ENCODE measurements at places on chromosomes 11 and 22.

- DNase-seq, result peak; percentile 15
Observed at GRCh38 chr11:122853971-122854446, 15.7 kb downstream of the CRTAM start.

- DNase-seq, result no peak
Observed at GRCh38 chr11:45238724-45239123, 47.4 kb downstream of the SYT13 start.

DNA sequence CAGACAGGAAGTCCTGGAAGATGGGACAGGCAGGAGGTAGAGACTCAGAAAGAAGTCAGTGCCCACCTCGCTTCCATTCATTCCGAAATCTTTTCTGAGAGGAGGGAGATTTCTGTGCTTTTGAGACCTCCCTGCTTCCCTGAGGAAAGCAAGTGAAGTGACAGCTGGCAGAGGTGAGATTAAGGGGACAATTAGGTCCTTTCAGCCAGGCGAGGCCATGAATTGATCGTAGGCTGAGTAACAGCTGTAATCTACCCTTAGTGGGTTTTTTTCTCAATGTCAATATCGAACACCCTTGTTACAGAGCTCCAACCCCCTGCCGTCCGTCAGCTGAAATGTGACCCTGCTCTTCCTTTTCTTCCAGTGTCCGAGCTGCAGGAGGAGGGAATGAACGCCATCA, 96.0 kb downstream of the PARVA start:
- no peak for DNase-seq

GRCh38 chr22:36409911-36410756, 22.4 kb upstream of the MYH9 start:
- peak; percentile 52 for DNase-seq

GRCh38 chr11:42770444-42771065, 541.2 kb upstream of the API5 start:
- no peak for DNase-seq

GRCh38 chr11:59062602-59063529, 23.2 kb upstream of the GLYATL1B start:
- DNase-seq, result no peak

- DNase-seq, result no peak
Observed at GRCh38 chr11:8224161-8224591, 39.5 kb downstream of the LMO1 start.

GRCh38 chr11:120186774-120187591, 23.8 kb upstream of the OAF start:
- no peak for DNase-seq

GRCh38 chr11:129458756-129459535, 83.3 kb downstream of the BARX2 start:
- DNase-seq, result no peak

DNA sequence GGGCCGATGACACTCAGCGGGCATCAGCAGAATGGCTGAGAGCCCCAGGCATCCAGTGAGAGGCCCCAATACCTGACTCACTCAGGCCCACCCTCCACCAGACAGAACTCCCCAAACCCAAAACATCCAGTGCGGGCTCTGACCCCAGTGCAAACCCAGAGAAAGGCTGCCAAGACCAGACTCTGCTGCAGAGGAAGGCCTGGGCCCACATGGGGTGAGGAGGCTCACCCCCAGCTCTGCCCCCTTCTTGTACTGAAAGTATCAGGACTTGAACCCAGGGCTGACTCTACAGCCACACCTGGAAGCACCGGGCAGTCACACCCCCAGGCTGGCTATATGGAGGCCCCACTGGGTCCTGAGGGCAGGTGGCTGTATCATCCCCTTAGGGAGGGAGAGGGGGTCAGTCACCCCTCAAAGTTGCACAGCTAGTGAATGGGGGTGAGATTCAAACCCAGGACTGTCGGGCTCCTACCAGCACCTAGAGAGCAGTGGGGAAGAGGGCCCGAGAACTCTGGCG, 49.3 kb downstream of the IGLL1 start:
- DNase-seq, result no peak

GRCh38 chr22:38415561-38416321, 39.3 kb downstream of the KCNJ4 start:
- no peak for DNase-seq

GRCh38 chr11:19474954-19475721, 234.4 kb upstream of the E2F8 start:
- no peak for DNase-seq

DNA sequence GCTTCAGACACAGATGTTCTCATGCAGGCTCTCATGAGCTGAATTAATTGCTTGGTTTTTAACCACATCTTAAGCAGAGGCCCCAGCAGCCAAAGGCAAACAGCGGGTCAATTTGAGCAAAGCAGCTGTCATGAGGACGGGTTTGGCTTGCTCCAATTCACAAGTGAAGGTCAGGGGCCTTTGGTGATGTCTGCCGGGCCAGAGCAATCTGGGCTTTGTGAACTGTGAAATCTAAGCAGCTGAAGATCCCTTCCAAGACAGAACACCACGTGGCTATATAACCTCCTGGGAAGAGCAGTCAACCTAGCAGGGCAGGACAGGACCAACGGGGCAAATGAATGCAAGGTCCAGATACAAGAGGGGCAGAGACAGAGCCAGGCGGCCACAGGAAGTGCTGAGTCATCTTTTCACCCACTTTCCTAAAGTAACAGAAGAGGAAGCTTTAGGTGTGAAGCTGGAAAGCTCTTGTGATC, 187.3 kb upstream of the B3GAT1 start:
- no peak for DNase-seq

DNA sequence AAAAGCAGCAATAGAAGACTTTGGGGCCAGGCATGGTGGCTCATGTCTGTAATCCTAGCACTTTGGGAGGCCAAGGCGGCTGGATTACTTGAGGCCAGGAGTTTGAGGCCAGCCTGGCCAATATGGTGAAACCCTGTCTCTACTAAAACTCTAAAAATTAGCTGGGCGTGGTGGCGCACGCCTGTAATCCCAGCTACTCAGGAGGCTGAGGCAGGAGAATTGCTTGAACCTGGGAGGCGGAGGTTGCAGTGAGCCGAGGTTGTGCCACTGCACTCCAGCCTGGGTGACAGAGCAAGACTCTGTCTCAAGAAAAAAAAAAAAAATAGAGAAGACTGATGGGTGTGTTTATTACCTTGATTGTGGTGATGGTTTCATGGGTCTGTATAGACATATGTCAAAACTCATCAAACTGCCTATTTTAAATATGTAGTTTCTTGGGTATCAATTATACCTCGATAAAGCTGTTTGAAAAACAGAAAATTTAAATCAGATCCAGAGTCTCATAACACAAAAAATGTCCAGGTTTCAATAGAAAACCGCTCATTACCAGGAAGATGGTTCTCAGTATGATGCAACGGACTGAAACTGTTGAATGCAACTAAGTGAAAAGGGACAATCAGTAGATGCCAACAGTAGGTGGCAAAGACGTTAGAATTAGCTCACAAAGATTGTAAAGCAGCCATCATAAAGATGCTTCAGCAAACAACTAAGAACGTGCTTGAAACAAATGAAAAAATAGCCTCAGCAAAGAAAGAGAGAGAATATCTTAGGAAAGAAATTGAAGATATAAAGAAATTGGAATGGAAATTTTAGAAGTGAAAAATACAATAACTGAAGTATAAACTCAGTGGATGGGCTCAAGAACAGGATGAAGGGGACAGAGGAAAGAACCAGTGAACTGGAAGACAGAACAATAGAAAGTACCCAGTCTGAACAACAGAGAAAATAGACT, 33.1 kb upstream of the SEPTIN5 start:
- no peak for DNase-seq

- no peak for DNase-seq
Observed at GRCh38 chr11:46026606-46027293, 94.5 kb downstream of the PHF21A start.

DNA sequence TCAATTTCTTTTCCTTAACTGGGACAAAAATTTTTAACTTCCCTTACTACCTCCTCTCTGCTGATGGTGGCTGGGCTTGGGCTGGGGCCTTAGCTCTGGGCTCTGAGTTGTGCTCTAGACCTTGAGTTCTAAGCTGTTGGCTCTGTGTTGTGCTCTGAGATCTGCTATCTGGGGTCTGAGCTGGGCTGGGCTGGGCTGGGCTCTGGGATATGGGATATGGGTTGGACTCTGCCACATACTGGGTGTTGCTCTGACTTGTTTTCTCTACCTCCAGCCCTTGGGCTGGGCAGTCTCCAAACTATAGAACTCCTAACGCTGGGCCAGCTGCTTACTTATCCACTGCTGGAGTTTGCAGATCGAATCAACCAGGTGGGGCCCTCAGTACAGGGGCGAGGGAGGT, 41.9 kb downstream of the DNHD1 start:
- DNase-seq, result no peak

DNA sequence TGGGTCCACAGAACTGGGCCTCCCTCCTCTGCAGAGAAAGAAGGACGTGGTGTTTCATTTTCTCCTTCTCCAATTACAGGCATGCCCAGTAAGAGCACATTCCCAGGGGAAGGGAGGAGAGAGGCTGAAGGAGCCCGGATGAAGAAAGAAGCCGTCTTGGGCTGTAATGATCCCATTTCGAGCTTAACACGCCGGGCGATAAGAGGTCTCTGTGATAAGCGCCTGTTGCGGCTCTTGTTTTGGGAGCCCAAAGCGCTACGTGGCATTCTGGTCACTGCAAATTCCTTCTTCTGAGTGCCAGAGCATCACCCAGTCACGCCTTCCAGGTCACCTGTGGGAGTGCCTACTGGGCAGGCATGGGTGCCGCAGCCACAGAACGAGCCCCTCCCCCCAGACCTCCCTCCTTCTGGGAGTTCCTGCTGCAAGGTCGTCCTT, 57.5 kb downstream of the ANO1 start:
- DNase-seq, result no peak

DNA sequence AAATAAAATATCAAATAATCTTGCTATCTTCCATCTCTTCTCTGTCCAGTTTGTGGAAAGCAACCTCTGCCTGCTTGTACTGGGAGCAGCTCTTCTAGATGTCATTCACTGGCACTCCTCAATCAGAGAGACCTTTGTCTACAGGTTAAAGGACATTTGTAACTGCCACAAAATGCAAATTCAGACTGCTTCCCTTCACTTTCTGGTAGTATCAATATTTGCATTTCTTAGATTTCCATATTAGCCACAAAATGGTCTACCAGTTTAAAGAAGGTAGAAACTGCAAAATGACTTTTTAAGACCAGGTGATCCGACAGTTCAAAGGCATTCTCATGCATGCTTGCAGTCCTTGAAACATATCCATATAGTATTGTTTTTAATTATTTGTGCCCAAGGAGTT, 51.7 kb upstream of the RCN1 start:
- no peak for DNase-seq

GRCh38 chr11:76892306-76892705, 31.6 kb downstream of the ACER3 start:
- no peak for DNase-seq

DNA sequence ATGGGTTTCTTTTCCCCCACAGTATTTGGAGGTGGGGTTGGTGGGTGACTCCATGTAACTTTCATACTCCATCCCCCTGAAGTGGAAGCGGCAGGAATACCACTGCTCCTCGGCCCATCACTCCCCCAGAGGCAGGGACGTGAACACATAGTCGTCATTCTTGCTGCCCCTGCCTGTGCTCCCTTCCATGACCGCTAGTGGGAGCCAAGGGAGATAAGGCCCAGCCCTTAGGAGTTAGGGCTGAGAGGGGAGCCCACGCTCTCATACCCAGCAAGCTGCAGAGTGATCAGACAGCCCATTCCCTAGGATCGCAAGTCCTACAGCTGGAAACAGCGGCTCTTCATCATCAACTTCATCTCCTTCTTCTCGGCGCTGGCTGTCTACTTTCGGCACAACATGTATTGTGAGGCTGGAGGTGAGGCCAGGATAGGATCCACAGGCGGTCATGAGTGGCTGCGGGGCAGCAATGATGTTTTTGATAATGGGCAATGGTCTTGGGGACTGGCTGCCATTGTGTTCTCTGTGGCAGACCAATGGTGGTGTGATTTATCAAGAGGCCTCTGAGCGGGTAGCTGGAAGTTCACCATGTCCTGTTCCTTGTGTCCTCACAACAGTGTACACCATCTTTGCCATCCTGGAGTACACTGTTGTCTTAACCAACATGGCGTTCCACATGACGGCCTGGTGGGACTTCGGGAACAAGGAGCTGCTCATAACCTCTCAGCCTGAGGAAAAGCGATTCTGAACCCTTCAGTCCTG, 15.9 kb downstream of the RHOG start:
- peak; percentile 68 for DNase-seq

- no peak for DNase-seq
Observed at GRCh38 chr11:108838102-108838791, 173.4 kb downstream of the DDX10 start.

DNA sequence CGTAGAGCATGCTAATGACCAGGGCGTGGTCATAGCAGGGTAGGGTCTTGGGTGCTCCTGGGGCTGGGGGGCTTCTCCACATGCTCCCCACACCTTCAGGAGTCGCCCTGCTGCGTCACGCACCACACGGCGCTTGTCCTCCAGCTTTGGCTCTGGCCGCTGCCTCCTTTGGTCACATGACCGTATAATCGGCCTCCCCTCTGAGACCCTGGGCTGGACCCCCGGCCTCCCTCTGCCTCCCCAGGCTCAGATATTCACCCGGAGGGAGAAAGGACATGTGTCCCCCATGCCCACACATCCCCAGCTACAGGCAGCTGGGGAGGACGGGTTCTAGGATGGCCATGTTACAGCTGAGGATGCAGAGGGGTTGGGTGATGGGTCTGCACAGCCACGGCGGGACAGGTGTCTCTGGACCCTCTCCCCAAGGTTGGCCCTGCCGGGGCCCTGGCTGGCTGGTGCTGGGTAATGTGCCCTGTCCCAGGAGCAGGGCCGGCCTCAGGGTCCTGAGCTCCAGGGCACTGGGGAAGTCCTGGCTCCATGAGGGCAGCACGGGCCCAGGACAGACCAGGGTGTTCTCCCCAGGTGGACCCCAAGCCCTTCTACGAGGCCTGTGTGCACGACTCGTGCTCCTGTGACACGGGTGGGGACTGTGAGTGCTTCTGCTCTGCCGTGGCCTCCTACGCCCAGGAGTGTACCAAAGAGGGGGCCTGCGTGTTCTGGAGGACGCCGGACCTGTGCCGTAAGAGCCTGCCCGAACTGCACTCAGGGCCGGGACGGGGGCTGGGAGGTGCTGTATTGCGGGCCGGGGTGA, 14.5 kb downstream of the MUC2 start:
- no peak for DNase-seq

DNA sequence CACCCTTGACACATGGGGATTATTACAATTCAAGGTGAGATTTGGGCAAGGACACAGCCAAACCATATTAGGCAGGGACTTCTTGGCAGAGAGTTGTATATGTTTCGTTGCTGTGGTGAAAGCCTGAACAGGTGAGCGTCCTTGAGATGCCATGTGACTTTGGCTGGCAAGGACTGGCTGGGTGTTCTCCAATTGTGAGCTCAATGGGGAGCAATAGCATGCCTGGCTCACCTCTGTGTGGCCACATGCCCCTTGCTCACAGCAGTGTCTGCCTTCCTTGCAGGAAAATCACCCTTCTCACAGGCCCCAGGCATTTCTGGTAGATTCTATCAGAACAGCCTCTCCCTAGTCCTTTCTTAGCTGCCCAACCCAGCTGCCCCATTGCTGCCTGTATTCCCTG, 105.5 kb downstream of the PARVA start:
- DNase-seq, result no peak

DNA sequence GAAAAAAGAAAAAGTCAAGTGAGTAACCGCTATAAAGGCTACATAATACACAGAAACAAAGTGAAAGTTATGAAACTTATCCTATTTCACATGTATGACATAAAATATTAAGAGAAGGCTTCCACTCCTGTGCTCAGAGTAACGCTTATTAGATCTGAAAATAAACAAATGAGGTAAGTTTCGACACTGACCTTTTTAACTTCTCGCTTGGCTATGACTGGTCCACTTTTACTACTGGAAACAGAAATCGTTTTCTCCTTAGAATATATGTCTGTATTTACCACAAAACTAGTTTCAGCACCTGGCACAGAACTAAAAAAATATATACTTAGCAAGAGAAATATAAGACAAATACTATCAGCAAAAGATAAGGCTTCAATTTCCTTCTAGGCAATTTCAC, 16.4 kb downstream of the FNBP4 start:
- DNase-seq, result no peak
